Uterine smooth muscle cell (primary cell): ENCODE measurements at places on chromosomes 6 and 20. TPM values are rescaled to one million over a fixed set of nuclear protein-coding genes. Genes with fewer than 3 reads are reported as not detected.

FERMT1 gene
- 5.2 and 7.7 TPM in 2 replicates for total RNA-seq

IMPG1 gene
- 0.37 TPM in 1 of 2 replicates, not detected in the other for total RNA-seq

TRIM15 gene
- total RNA-seq, result not detected in 2 replicates

RRBP1 gene
- 226 and 303 TPM in 2 replicates for total RNA-seq

HLA-DQB1 gene
- total RNA-seq, result not detected in 2 replicates

ID4 gene
- 15.8 and 18.6 TPM in 2 replicates for total RNA-seq

SLC35F1 gene
- 0.12 TPM in 1 of 2 replicates, not detected in the other for total RNA-seq

SSTR4 gene
- total RNA-seq, result not detected in 2 replicates

IRAK1BP1 gene
- total RNA-seq, result 3.7 and 5.4 TPM in 2 replicates

BANF2 gene
- not detected in 2 replicates for total RNA-seq

TNFRSF21 gene
- total RNA-seq, result 3.5 and 7.9 TPM in 2 replicates

KCNK5 gene
- under 0.01 and 0.11 TPM in 2 replicates for total RNA-seq

GNMT gene
- 0.25 TPM in 1 of 2 replicates, not detected in the other for total RNA-seq

SLPI gene
- total RNA-seq, result not detected in 2 replicates

CTCFL gene
- not detected in 2 replicates for total RNA-seq

CASS4 gene
- 0.12 and 0.77 TPM in 2 replicates for total RNA-seq

ACTL10 gene
- total RNA-seq, result 2.1 and 2.7 TPM in 2 replicates

ADRM1 gene
- total RNA-seq, result 86.4 and 138 TPM in 2 replicates

LY6G5C gene
- 0.33 and 0.37 TPM in 2 replicates for total RNA-seq

PAK5 gene
- not detected in 2 replicates for total RNA-seq

TRIM10 gene
- total RNA-seq, result 0.12 TPM in 1 of 2 replicates, not detected in the other

HS3ST5 gene
- 1.2 and 2.0 TPM in 2 replicates for total RNA-seq

CLPSL1 gene
- total RNA-seq, result not detected in 2 replicates

HMGCLL1 gene
- total RNA-seq, result 0.11 TPM in 1 of 2 replicates, not detected in the other

ASF1A gene
- total RNA-seq, result 20.1 and 26.0 TPM in 2 replicates

PKIB gene
- 3.1 and 3.8 TPM in 2 replicates for total RNA-seq

NFYA gene
- 16.7 and 20.6 TPM in 2 replicates for total RNA-seq

OXT gene
- total RNA-seq, result not detected in 2 replicates

SLC32A1 gene
- not detected in 2 replicates for total RNA-seq

FNDC11 gene
- 0.66 and 2.4 TPM in 2 replicates for total RNA-seq

SEL1L2 gene
- total RNA-seq, result not detected in 2 replicates

DEFB112 gene
- total RNA-seq, result not detected in 2 replicates

PPP1R14C gene
- 0.50 and 1.9 TPM in 2 replicates for total RNA-seq

MROH8 gene
- total RNA-seq, result 1.1 and 1.4 TPM in 2 replicates

FRS3 gene
- 1.5 TPM in 2 replicates for total RNA-seq

HRH3 gene
- total RNA-seq, result not detected in 2 replicates

RUNX2 gene
- total RNA-seq, result 1.7 and 3.2 TPM in 2 replicates

NCOA5 gene
- 9.2 and 11.1 TPM in 2 replicates for total RNA-seq

BMP6 gene
- 0.55 and 3.7 TPM in 2 replicates for total RNA-seq

EMILIN3 gene
- under 0.01 TPM in 1 of 2 replicates, not detected in the other for total RNA-seq

TMEM244 gene
- 0.66 TPM in 1 of 2 replicates, not detected in the other for total RNA-seq

CTAGE9 gene
- total RNA-seq, result not detected in 2 replicates

ELOVL2 gene
- 0.11 TPM in 1 of 2 replicates, not detected in the other for total RNA-seq

PSORS1C1 gene
- total RNA-seq, result 1.00 and 1.2 TPM in 2 replicates

MDFI gene
- total RNA-seq, result 0.11 and 1.2 TPM in 2 replicates

PAX1 gene
- total RNA-seq, result not detected in 2 replicates

CCN5 gene
- 1.5 and 10.6 TPM in 2 replicates for total RNA-seq

EDN3 gene
- not detected in 2 replicates for total RNA-seq

XKR7 gene
- total RNA-seq, result under 0.01 TPM in 1 of 2 replicates, not detected in the other

SEMG1 gene
- not detected in 2 replicates for total RNA-seq

CTSZ gene
- total RNA-seq, result 116 and 141 TPM in 2 replicates

IL17A gene
- not detected in 2 replicates for total RNA-seq

ZC3H12D gene
- total RNA-seq, result 0.11 and 0.37 TPM in 2 replicates

AVP gene
- not detected in 2 replicates for total RNA-seq

NMBR gene
- total RNA-seq, result 0.11 and 0.12 TPM in 2 replicates

LY6G5B gene
- total RNA-seq, result 3.0 and 3.4 TPM in 2 replicates

SLC17A3 gene
- total RNA-seq, result not detected in 2 replicates

RFX6 gene
- total RNA-seq, result under 0.01 TPM in 1 of 2 replicates, not detected in the other
